CD4-positive, alpha-beta T cell treated with Interleukin-1 beta for 1 hour (primary cell): ENCODE measurements at places on chromosomes 16 and 17.

- DNase-seq = no peak
Observed at GRCh38 chr17:82112181-82112913, 14.3 kb upstream of the FASN start.

DNA sequence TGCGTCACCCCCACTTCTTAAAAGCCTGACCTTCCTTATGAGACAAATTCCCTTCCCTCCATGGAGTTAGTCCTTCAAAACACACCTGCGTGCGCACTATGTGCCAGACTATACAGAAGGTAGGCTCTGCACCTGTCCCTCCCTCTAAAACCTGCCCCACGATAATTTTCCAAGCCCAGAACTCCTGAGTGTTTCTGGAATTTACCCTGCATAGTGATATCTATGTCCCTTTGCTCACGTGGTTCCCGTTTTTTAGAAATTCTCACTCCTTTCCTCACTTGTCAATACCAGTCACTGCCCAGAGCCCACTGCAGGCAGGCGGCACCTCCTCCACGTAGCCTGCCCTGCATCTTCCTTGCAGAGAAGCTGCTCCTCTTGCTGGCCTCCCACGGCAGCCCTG lies 82.2 kb downstream of the SLC6A2 start:
- DNase-seq = no peak

GRCh38 chr16:977081-977701 lies 4.4 kb upstream of the SOX8 start:
- no peak for DNase-seq

GRCh38 chr17:15101175-15101574 lies 164.0 kb downstream of the PMP22 start:
- no peak for DNase-seq
